ENCODE measurements at places on chromosomes 3 and 15. TPM values are rescaled to one million over a fixed set of nuclear protein-coding genes. Genes with fewer than 3 reads are reported as not detected.

DNA sequence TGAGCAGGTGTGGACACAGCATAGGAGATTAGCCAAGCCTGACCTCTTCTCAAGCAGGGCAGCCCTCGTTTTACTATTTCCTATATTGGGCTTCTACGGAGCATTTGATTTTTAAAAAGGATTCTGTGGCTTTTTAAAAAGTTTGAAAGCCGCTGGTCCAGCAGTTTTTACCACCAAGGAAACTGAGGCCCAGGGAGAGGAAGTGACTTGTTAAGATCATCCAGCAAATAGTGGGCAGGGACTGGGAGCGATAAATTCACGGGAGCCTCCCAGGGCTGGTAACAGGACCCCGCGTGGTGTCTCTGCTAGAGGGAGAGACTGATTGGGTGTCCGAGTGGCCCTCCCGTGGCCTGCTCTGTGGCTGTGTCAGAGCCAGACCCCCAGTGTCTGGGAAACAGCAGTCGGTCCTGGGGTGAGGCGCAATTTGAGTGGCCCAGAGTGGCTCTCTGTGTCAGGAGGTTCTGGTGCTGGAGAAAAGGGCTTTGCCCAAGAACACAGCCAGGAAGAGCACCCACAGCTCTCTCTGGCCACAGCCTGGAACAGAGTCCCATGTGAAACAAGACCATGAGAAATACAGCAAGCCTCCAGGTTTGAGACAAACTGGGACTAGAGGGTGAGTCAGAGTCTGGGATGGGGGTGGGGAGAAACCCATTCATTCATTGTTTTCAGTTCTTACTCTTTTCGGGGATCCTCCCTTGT, 4.2 kb downstream of the FURIN start:
- DNase-seq, result peak; percentile 53

- no peak for DNase-seq
These were observed 40.3 kb upstream of the TRPM1 start for GRCh38 chr15:31141792-31142191.

DNA sequence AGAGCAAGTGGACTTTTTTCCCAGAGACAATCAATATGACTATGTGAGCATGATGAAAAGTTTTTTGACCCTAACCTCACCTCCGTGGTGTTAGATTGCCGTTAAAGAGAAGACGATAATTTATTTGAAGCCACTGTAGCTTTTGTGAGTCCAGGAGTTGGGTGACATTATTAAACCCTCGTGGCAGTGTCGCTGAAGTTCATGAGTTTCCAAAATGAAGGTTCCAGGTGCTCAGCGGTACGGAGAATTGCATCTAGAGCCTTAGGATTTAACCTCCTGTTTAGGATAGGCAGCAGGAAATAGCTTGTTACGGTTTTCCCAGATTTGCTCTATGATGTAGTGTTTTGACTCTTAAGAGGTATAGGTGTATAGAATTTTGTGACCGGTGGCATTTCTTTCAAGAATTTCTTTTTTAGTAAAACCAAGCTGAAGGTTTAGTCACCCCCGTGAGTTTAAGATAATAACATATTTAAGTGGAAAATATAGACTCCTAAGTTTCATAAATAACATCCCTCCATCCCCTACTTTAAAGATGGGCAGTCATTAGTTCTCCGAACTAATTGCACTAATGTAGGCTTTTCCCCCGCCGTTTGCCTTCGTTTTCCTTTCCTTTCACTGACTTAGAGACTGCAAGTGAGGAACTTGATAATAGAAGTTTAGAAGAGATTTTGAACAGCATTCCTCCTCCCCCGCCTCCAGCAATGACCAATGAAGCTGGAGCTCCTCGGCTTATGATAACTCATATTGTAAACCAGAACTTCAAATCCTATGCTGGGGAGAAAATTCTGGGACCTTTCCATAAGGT, 2.0 kb downstream of the SMC4 start:
- peak; percentile 64 for DNase-seq

DNA sequence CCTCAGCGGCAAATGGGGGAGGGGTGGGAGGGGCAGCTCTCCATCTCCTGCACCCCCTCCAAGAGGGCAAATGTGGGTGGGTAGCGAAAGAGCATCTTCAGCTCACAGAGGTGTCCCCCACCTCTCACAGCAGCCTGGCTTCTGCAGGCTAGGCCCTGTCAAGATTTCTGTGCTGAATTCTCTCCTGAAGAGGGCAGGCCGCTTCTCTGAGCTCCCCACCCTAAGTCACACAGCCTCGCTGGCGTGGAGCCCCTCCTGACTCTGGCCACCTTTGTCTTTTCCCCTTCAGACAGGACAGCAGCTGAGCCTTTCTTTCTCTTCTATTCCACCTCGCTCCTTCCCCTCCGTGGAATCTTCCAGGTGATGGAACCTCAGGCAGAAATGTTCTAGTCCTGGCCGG, 26.3 kb upstream of the ADAMTS7 start:
- no peak for DNase-seq

DNA sequence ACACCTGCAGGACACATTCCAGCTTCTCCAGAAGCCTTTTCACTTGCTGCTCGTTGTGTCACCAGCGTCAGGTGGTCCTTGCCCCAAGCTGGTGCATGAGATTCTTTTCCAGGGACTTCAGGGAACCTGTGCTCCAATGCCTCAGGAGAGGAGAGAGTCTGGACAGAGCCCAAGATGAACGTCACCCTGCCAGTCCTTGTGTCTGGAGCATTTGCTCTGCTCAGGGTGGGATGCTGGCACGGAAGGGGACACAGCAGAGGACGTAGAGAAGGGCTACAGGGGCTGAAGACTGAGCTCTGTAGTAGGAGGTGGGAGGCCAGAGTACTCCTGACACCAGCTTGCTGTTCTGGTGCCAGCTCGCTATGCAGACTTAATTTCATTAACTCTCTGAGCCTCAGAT, 262.1 kb downstream of the XXYLT1 start:
- no peak for DNase-seq

DNA sequence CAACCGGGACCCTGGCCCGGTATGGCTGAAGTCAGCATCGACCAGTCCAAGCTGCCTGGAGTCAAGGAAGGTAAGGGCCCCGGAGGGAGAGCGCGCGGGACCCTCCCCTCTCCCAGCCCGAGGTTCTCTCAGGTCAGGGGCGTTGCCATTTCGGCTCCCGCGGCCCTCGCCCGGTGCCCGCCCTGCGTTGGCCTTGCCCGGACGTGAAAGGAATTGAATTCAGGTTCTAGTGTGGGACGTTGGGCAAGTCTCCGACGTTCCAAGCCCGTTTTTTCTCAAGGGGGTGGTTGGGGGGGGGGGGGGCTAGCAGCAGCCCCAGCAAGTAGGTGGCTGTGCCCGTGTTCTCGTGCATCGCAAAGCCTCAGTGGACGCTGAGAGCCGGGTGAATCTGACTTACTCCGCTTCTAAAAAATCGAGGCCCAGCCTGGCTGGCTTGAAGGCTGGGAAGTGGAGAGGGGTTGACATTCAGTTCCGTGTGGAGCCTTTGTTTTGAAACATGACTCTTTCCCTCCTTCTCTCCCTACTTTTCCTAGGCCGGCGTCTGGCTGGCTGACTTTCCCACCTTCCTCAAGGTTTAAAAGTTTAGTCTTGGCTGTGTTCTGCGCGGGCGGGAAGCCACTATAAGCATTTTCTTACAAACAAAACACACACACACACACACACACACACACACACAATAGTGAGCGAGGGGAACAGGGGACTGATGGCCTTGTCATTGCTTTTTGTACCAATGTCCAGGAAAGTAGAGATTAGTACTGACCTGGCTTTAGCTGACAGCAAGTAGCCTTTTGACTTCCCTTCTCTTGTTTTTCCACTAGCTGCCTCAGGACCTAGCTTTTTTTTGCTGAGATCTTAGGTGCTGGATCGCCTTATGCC, at the start of gene UTS2B:
Gene UTS2B, minus strand, starts transcription at position 873 of the 876 bp plus-strand sequence. CDS start 48,337 bp downstream, outside the sequence.
- DNase-seq, result peak; percentile 65

UPK1B gene
- not detected for total RNA-seq

DNA sequence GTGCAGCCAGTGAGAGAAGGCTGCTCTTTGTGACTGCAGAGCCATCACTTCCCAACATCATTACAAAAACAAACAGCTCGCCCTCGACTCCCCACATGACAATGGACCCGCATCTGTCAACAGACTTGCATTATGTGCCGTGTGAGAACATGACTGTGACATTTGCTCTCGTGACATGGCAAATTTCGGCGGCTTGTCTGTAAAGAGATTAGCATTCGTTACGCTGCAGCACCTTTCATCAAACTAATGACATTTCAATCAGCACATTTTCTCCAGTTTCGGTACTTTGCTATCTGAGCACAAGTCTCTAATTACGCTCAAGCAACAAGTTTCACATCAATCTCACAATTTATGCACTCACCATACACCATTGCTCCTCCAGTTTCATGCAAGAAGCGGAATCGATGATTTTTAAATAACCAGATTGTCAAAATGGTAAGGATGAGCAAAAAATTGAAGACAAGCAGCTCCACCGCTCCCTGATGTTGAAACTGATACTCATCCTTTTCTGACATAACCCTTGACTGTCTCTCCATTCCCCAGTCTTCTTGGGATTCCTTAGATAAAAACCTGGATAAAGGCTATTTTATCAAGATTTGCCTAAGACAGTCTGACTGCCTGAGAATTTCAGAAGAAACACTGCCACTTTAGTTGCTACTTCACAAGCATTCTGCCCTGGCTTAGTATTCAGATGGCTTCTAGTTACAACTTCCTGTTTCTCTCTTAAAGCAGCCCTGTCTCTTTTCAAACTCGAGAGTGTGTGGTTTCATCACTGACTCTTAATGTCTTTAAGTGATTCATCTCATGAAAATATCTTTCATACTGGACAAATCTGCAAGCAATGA, at the start of gene SLC9A9:
Gene SLC9A9, minus strand, starts transcription at position 682 of the 845 bp plus-strand sequence. Its CDS starts 146 bp downstream, at position 536.
- no peak for DNase-seq

DNA sequence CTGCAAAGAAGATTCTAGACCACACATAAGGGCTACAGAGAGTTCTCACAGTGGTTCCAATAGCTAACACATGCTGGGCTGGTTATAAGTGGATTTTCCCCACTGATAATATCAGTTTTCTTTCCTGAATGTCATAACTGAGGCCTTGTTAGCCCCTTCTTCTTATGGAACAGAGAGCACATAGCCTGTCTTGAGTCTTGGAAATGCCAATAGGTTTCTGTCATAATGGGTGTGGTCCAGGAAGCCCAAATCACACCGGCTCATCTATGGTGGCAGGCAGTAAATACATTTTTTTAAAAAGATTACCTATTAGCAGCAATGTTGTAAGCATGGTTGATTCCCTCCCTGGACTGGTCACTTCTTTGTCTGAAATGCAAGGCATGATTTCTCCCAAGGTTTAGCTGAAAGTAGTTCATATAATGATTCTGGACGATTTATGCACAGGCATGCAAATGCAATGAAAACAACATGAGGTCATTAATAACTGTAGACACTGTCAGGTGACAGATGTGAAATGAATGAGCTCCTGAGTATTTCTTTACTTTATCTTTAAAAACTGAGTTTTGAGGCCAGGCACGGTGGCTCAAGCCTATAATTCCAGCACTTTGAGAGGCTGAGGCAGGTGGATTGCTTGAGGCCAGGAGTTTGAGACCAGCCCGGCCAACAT, 67.2 kb upstream of the ATP2C1 start:
- no peak for DNase-seq

- DNase-seq, result no peak
These were observed 3.8 kb downstream of the MPI start for GRCh38 chr15:74893627-74894026.

DNA sequence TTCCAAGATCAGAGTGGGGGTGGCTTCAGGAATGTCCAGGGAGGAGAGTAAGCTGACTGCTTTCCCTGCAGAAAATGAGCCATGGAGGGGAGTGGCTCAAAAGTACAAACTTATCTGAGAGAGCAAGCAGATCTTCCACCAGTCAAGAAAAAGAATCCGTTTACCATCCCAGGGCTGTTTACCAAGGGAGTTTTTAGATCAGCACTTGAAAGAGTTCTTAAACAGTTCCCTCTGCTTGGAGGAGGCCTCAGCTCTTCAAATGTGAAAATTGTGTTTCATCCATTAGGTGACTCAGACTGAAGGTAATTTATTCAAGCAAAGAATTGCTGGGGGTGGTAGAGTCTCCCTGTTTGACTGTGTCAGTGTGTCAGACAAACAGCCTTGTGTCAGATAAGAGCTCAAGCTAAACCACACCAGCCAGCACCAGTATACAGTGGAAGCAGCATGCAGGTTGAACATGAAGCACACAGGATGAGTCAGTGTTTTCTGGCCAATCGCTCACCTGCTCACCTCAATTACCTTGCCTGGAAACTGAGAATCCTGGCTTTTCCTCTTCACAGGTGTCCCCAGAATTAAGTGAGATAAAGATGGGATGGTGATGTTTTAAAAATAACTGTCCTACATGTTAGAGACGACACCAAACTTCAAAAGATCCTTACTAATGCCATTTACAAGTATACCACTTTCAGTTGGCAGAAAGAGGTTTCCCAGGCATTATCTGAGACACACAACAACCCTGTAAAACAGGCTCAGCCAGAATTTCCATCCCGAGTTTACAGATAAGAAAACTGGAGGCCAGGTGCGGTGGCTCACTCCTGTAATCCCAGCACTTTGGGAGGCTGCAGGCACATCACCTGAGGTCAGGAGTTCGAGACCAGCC, 21.7 kb downstream of the SH3BP5 start:
- DNase-seq, result peak; percentile 21

DNA sequence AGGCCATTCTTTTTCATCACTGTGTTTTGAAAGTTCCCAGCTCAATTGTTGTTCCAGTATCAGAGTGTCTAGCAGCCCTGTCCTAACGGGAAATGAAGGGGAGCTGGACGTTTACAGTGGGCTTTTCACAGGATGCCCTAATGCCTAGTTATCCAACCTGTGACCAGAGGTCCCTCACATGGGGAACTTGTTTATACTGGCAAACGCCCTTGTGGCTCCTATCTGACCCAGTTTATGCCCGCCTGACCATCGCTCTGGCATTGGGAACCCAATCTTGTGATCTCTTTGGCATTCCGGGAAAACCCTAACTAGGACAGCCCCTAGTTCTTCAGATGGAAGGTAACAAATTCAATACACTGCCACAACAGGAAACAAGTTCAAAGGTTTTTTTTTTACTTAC, 14.5 kb upstream of the MYRIP start:
- no peak for DNase-seq

DNA sequence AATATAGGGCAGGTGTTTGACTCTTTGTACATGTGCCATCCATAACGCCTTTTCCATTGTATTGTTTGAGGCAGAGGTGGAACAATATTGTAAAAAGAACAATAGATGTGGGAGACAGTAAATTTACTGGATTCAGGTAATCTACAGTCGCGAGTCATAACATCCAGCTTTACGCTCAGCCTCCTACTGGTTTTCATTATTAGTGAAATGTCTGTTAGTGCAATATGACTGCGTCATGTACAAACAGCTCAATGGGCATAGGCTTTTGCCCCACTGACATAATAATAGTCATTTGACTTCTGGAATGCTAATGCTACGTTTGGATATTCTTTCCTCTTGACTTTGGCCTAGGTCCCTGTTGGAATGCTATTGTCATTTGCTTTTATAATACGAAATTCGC, 9.5 kb downstream of the CACNA2D3 start:
- no peak for DNase-seq

- no peak for DNase-seq
These were observed 31.4 kb upstream of the POU1F1 start for GRCh38 chr3:87307805-87308204.

GRCh38 chr3:44467241-44467640, 10.2 kb downstream of the ZNF445 start:
- DNase-seq, result no peak

PLIN1 gene
- total RNA-seq, result 0.03 TPM

RETNLB gene
- 2.2 TPM for total RNA-seq

GRCh38 chr3:51734572-51734907, 27.7 kb downstream of the GRM2 start:
- DNase-seq, result no peak

GRCh38 chr3:50503504-50504342, at the start of gene CACNA2D2:
CACNA2D2 (minus strand) TSS chr3:50503634; CDS start chr3:50503423, 211 bp downstream.
- peak; percentile 5 for DNase-seq

Measured in HT-29 (cell line).